ENCODE measurements at places on chromosomes 16 and 17.
A peak's percentile ranks its signal among the peaks of the same experiment; 100 is the strongest.

- no peak for DNase-seq
Measured at GRCh38 chr16:85569615-85570212, 43.4 kb upstream of the GSE1 start.

- DNase-seq = no peak
Measured at GRCh38 chr17:60039847-60040442, 38.8 kb downstream of the HEATR6 start.

- no peak for DNase-seq
Measured at GRCh38 chr17:44362949-44363612, 572 bp downstream of the FAM171A2 start.

- DNase-seq = no peak
Measured at GRCh38 chr16:49600976-49601375, 227.4 kb downstream of the C16orf78 start.

DNA sequence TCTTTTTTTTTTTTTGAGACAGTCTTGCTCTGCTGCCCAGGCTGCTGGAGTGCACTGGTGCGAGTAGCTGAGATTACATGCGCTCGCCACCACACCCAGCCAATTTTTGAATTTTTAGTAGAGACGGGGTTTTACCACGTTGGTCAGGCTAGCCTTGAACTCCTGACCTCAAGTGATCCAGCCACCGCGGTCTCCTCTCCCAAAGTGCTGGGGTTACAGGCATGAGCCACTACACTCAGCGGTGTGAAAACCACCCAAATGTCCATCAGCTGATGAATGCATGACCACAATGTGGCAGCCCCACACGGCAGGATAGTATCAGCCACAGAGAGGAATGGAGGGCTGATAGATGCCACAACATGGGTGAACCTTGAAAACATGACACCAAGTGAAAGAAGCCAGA lies 2.1 kb downstream of the P2RX5 start:
- no peak for DNase-seq

- DNase-seq = no peak
Measured at GRCh38 chr17:63571632-63572310, 21.5 kb downstream of the DCAF7 start.

- no peak for DNase-seq
Measured at GRCh38 chr17:41600318-41600717, 12.2 kb downstream of the KRT16 start.

GRCh38 chr16:14180481-14180944 lies 109.4 kb downstream of the MRTFB start:
- no peak for DNase-seq

GRCh38 chr17:9472541-9472940 lies 103.1 kb downstream of the STX8 start:
- no peak for DNase-seq

DNA sequence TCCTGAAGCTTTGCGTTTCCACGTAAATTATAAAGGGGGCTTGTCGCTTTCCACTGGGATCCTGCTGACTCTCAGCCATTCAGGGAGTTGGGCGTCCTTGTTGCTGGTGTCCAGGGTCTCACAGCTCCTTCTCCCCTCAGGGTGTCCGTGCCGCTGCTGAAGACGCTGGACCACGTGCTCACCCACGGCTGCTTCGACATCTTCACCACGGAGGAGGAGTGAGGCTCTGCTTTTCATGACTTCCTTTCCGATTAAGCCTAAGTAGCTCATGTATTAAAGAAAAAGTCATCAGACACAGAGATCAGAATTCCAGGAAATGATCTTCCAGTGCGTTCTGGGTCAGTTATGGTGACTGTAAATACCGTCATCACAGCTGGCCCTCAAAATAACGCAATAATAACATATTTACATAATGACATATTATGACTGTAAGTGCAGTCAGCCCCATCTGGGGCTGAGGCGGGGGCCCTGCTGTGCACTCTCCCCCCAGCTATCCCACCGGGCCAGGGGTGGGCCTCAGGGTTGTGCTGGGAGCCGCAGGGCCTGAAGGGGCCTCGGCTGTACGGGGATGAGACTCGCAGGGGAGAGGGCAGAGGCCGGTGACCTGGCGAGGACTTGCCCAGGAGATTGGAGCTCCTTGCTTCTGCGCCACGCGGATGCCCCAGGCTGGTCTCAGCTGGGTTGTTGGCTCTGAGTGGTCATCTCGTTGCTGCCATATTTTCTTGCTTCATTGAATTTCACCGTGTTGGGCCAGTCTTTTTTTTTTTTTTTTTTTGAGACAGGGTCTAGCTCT lies 92.9 kb upstream of the ZNF750 start:
- no peak for DNase-seq

DNA sequence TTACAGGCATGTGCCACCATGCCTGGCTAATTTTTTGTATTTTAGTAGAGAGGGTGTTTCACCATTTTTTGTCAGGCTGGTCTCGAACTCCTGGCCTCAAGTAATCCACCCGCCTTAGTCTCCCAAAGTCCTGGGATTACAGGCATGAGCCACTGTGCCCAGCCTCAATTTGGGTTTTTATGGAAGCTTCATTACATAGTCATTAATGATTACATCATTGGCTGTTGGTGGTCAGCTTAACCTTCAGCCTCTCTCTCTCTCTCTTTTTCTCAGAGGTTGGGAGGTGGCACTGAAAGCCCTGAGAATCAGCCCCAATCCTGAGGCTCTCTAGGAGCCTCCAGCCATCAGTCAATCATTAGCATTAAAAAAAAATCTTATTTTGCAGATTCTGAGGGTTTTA lies 45.3 kb downstream of the C17orf58 start:
- no peak for DNase-seq

DNA sequence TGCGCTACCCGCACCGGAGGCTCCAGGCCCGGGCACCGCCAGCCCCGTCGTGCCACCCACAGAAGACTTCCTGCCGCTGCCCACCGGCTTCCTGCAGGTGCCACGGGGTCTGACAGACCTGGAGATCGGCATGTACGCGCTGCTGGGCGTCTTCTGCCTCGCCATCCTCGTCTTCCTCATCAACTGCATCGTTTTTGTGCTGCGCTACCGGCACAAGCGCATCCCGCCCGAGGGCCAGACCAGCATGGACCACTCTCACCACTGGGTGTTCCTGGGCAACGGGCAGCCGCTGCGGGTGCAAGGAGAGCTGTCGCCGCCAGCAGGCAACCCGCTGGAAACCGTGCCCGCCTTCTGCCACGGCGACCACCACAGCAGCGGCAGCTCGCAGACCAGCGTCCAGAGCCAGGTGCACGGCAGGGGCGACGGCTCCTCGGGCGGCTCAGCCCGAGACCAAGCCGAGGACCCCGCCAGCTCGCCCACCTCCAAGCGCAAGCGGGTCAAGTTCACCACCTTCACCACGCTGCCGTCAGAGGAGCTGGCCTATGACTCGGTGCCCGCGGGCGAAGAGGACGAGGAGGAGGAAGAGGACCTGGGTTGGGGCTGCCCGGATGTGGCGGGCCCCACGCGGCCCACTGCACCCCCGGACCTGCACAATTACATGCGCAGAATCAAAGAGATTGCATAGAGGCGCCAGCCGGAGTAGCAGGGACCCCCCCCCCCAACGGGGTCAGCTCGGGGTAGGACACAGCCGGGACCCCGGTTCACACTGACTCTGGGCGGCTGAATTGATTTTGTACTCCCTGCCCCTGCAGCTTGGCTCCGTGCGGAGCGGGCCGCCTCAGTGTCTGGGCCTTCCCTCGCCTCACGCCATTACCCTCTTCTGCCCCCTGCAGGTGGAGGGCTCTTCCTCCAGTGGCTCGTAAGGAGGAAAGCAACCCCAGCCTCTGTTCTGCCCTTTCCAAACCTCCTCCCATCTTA lies 58.5 kb downstream of the TMEM132E start:
- peak; percentile 33 for DNase-seq

GRCh38 chr17:79671085-79671694 lies 59.6 kb upstream of the ENPP7 start:
- DNase-seq = no peak

GRCh38 chr17:12242345-12242954 lies 221.8 kb downstream of the MAP2K4 start:
- DNase-seq = no peak

- no peak for DNase-seq
Measured at GRCh38 chr17:17472333-17472920, 4.4 kb upstream of the MED9 start.

DNA sequence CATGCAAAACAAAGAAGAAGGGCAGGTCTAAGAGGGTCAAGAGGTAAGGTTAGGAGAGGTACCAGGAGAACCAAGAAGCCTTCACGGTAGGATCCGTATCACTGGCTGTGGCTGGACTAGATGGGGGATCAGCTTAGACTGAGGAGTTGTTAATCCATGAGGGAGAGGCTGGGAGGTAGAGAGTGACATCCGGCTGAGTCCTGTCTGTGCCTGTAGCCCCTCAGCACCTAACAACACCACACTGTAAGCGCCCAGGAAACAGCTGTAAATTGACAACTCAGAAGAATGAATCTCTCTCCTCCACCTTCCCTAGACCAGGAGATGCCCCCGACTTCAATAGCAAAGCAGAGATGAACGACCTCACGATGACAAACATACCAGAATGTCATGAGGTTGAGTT lies 199.4 kb upstream of the RPL38 start:
- no peak for DNase-seq

DNA sequence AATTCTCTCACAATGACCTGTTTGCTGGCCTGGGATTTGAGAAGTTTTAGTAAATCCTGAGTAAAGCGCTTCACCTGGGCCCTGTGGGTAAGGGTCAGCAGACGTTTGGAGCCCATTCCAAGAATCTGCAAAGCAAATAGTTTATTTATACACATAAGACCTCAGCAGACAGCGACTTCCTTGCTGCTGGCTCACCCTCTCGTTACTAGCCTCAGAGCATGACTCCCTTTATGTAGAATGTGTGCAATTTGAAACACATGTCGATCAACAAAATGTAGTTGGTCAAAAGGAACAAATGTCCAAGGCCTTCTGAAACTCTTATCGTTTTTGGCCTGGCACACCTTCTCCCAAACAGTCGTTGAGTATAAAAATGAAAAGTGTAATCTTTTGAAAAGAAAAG lies 31.3 kb downstream of the MARF1 start:
- DNase-seq = no peak

DNA sequence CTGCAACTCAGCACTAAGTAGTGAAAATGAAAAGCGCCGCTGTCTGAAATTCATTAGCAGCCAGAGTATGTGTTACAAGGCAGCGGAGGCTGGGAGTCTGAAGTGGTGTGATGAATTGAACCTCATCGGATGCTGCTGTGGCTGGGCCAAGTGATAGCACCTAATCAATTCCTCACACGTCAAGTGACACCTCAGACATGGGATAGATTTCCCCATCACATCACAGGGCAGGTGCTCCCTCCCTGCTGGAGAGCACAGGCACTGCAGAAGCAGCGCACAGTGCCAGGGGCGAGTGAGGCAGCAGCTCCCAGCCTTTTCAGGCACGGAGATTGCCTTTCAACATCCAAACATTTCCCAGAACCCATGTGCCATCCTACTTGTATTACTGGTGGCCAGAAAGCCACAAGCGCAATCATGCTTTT lies 32.2 kb downstream of the DRC3 start:
- DNase-seq = no peak

DNA sequence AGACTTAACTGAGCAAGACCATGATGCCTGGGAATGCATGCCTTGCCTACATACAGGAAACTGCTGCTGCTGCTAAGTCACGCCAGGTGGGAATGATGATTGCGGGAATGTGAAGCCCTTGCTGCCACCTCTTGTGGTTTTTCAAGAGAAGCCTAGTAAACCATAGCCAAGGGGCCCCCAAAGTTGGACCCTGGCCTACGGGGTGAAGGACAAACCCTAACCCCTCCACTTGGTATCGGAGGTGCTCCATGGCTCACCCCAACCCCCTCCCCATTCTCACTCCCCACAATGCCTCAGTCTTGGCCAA lies 233.9 kb downstream of the ZNF423 start:
- no peak for DNase-seq

DNA sequence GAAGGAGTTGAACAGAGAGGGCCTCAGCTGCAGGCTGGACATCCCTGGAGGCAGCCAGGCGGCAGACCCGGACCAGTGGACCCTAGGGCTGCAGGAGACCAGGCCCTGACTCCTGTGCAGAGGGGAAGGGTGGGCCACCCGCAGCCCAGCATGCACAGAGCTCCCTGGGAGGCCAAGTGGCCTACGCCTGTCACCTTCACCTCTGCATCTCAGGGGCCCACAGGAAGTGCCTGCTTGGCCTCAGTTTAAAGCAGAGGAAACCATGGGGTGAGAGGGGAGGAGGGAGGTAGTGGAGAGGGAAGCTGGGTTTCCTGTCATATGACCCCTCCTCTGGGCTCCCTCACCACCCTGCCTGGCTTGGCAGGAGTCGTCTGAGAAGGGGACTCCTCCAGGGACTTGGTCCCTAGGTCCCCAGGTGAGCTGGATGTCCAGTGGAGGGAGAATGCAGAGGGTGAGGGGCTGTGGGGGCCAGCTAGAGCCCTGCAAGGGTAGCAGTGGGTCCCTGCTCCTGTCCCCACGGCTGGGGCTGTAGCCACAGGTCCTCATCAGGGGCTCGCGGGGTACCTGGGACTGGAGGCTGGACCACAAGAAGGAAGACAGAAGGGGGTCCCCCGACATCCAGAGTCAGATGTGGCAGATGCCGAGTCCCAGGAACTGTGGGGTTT lies at the start of gene TMC8:
Gene TMC8 (plus strand): TSS at position 335 of the 665 bp plus-strand sequence. CDS start 818 bp downstream, outside the sequence.
- DNase-seq = no peak

DNA sequence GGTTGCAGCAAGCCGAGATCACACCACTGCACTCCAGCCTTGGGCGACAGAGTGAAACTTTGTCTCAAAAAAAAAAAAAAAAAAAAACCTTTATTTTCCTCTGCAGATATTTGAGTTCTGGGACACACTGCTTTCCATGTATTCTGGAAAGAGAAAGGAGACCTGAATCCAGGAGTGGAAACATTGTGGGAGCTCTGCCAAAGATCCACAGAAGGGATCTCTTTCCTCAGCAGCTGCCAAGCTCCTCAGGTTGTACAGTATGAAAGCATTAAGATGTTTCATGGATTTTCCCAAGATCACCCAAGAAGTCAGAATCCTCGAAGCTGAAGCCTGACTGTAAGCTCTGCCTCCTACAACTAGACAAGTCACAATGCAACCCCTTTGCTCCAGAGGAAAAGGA lies 13.5 kb downstream of the NPRL3 start:
- DNase-seq = no peak

DNA sequence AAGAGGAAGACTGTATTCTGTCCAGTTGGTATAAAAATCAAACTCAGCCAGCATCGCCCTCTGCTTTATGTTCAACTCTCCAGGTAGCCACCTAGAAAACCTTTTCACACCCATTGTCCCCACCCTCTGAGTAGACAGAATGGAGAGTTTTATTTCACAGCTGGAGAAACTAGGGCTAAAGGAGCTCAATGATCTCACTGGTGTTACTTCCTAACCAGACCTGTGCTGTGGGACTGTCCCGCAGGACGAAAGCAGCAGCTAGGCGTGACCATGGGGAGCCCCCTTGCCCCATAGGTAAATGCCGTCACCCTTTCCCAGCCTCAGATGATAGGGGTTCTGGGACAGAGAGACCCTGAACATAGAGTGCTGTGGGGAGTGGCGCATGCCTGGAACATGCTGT lies 67.7 kb downstream of the CYLD start:
- no peak for DNase-seq

GRCh38 chr17:68498479-68499326 lies 13.5 kb upstream of the PRKAR1A start:
- no peak for DNase-seq
